ENCODE measurements at places on chromosomes 16 and 17.

GRCh38 chr17:45170931-45171337 is 9.3 kb downstream of the HEXIM2 start:
- peak; percentile 77 for DNase-seq

GRCh38 chr16:27894386-27894785 is 169.1 kb downstream of the GSG1L start:
- DNase-seq = no peak

DNA sequence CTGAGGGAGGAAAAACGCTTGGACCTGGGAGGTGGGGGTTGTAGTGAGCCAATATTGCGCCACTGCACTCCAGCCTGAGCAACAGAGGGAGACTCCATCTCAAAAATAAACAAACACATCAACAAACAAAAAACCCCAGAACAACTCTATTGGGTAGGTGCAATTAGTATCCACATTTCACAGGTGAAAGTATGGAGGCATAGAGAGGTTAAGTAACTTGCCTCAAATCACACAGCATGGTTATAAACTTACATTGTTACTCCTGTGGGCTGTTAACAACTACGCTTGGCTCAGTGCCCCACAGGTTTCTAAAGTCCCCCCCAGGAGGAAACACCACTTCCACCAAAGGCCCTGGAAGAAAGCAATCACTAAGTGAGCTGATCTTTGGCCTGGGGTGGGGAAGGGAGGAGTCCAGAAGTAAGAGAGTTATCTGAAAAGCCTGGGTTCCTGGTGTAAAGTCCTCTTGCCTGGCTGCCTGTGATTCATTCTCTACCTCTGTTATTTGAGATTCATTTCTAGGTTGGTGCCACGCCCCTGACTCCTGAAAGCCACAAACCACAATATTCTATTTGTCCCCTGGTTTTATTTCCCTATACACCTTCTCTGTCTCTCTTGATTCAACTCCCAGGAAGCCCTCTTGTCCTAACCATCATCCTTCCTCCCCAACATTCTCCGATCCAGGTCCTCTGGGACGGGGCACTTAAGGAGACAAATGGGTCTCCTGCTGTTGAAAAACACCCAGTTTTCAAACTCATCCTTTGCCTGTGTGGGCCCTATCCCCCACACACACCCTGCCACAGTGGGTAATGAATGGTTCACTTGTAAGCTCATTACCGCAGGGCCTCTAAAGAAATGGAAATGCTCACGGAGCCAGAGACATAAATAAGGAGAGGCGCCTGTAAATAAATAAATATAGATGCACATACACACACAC is 195.4 kb downstream of the XYLT1 start:
- no peak for DNase-seq

- DNase-seq = peak; percentile 74
These were observed 59.3 kb upstream of the CDH11 start for GRCh38 chr16:65181071-65181561.

GRCh38 chr16:4194661-4195060 is 47.2 kb downstream of the SRL start:
- DNase-seq = no peak

- no peak for DNase-seq
These were observed 3.5 kb downstream of the IRX3 start for GRCh38 chr16:54282928-54283724.

GRCh38 chr16:2160915-2161551 is 5.5 kb downstream of the TRAF7 start:
- peak; percentile 58 for DNase-seq

DNA sequence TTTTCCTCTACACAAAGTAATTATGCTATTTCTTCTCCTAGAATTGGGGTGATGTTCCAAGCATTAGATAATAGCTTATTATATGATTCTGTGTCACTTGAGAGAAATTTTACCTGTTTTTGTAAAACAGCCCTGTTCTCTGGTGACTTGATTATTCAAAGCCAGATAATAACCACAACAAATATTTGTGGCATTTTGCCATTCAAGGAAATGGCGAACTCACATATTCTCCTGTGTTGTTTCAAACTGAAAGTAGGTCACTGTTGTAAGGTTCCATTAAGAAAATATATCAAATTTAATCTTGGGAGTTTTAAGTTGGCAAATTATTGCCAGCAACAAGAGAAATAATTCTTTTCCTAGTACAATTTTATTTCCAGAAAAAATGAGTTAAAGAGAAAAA is 124.8 kb downstream of the STXBP4 start:
- no peak for DNase-seq

GRCh38 chr17:82330322-82331239 is 3.0 kb downstream of the SECTM1 start:
- peak; percentile 67 for DNase-seq

GRCh38 chr17:27635275-27635823 is 4.4 kb downstream of the LGALS9 start:
- DNase-seq = no peak

GRCh38 chr17:60615840-60616239 is 15.8 kb downstream of the PPM1D start:
- no peak for DNase-seq

GRCh38 chr17:36808180-36808661 is 129.1 kb upstream of the LHX1 start:
- DNase-seq = no peak

DNA sequence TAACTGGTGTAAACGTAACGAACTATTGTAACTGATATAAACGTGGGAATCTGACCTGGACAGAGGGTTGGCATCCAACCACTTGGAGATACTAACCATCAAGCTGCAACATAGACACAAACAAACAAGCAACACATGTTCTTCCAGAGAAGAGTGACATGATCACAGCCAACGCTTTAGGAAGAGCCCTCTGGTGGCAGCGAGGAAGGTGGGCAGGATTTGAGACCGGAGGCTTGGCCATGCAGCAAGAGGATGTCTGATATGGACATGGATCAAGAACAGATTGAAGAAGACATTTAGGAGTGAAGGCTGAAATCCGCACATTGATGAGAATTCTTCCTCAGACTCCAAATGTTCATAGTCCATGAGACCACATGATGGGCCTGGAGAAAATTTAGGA is 40.3 kb upstream of the TNRC6A start:
- no peak for DNase-seq

- DNase-seq = no peak
These were observed 92.6 kb downstream of the RPTOR start for GRCh38 chr17:80637048-80637781.

DNA sequence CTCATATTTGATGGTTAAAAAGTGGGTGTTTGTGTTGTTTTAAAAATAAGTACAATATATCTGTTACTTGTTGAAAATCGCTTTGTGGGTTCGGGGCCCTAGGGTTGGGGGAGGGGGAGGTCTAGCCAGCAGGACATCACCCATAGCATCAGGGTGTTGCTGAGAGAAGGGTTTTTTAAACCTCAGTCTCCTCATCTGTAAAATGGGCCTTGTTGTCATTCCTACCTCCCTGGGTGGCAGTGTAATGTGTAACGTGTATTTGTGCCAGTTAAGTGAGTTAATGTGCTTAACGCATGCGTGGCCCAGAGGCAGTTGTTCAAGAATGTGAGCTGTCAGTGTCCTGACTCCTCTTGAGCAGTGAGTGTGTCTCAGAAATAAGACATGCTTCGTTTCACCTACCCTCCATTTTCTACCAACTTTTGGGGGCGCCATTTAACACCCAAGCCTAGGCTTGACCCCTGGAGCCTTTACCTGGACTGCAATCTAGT is 129.0 kb downstream of the CMIP start:
- no peak for DNase-seq

DNA sequence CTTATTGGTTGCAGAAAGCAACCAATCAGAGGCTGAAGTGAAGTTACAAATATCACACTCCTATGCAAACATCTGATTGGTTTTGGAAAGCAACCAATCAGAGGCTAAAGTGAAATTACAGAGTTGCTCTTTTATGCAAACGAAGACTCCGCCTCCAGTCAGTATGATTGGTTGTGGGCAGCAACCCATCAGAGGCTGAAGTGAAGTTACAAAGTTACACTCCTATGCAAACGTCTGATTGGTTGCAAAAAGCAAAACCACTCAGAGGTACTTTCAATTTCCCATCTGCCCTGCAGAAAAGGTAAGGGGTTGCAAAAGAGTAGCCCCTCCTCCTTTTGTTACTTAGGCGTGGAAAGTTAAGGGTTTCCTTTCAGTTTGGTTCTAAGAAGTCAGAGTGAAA is 697.3 kb downstream of the MAF start:
- no peak for DNase-seq

DNA sequence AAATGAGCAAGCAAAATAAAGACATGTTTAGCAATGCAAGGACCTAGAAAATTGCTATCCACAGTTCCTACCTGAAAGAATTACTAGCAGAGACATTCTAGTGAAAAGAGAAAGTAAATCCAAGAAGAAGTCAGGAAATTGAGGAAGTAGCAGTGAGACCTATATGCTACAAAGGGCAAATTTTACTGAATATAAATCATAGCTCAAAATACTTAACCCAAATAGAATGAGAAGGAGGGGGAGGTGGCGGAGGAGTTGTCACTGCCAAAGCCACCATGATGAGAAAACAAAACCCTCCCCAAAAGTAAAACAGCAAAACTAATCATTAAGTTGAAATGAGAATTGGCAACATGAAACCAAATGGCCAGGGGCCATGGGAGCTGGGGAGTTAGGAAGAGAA is 39.3 kb downstream of the PITPNM3 start:
- DNase-seq = no peak

DNA sequence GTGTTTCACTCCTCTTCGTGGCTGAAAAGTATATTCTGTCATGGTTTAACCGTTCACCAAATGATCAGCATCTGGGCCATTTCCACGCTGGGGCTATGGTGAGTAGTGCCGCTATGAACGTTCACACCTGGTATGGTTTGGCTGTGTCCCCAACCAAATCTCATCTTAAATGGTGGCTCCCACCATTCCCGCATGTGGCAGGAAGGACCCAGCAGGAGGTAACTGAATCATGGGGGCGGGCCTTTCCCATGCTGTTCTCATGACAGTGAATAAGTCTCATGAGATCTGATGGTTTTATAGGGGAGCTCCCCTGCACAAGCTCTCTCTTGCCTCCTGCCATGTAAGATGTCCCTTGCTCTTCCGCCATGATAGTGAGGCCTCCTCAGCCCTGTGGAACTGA is 45.7 kb upstream of the ZNF469 start:
- no peak for DNase-seq

GRCh38 chr17:42893359-42893758 is 7.2 kb upstream of the G6PC1 start:
- DNase-seq = peak; percentile 45

GRCh38 chr17:75051941-75052340 is 4.9 kb downstream of the KCTD2 start:
- no peak for DNase-seq

- no peak for DNase-seq
These were observed at the start of gene ALOX12 for GRCh38 chr17:6995500-6996255. TSS of gene ALOX12 (plus strand) at chr17:6996049. CDS start at chr17:6996118, 69 bp downstream.

GRCh38 chr17:74211912-74212208 is 1.5 kb upstream of the TTYH2 start:
- no peak for DNase-seq

DNA sequence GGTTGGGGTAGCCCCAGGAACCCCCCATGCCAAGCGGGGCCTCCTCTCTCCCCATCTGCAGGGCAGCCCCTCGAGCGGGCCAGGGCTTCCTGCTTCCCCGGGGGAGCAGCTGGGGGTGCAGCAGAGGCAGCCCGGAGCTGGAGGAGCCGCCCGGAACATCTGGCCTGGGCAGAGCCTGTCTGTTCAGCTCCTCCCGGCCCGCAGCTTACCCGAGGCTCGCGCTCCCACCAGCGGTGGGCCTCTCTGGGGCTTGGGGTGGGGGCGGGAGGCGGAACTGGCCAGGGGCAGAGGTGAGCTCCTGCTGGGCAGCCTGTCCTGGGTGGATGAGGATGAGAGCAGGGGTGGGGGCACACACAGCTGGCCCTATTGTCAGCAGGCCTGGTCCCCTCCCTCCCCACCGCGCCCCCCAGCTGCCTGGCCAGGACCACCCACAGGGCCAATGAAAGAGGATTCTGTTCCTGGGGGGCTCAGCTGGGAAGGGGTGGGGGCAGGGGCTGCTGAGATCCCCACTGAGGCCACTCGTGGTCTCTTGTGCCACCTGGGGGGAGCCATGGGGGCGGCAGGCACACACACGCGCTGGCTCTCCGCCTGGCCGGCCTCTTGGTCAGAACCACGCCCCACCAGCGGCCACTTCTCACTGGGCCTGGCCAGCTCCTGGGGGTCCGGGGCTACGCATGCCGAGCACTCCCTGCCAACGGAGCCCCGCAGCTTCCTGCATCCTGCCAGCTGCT is 34.7 kb downstream of the BAHCC1 start:
- no peak for DNase-seq

DNA sequence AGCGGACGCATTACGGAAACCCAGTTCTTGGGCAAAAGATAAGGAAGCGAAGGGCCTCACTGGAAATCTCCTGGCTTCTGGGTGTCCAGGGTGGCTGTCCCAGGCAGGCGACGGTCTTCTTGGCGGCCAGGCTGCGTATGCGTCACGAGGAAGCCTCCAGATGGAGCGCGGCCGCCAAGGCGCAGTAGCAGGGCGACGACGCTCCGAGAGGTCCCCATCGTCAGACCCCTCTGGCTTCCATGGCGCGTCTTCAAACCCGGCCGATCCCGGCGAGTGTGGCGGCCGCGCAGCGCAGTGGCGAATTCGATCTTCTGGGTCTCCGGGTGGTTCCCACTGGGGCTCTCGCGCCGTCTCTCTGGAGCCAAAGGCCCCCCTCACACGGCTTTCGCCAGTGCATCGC is 13.8 kb upstream of the ANKRD40CL start:
- DNase-seq = no peak

GRCh38 chr17:32265192-32265923 is at the start of gene RHBDL3:
TSS of gene RHBDL3 (plus strand) at chr17:32265832. CDS start at chr17:32266190, 358 bp downstream.
- DNase-seq = no peak

GRCh38 chr17:50590946-50591737 is 30.6 kb downstream of the CACNA1G start:
- DNase-seq = no peak

- DNase-seq = no peak
These were observed 7.3 kb downstream of the ARHGAP27 start for GRCh38 chr17:45425125-45425983.

GRCh38 chr17:81735264-81736102 is 23.4 kb downstream of the SLC25A10 start:
- no peak for DNase-seq

GRCh38 chr16:31350275-31351005 is 4.5 kb upstream of the ITGAX start:
- DNase-seq = no peak

DNA sequence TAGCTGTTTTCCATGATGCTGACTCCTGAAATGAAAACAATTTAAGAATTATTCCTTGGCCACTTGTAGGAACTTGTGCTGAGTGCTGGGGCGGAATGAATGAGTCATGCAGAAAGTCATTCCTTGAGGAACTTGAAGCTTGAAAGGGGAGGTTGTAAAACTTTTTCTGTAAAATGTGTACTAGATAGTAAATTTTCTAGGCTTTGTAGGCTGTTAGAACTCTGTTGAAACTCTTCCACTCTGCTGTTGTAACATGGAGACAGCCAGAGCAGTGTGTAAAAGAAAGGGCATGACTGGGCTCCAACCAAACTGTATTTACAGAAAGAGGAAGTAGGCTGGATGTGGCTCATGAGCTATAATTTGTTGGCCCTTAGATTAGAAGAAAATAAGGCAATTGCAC is 46.1 kb downstream of the ABCA8 start:
- DNase-seq = peak; percentile 81

- DNase-seq = no peak
These were observed 2.2 kb downstream of the SP2 start for GRCh38 chr17:47898241-47898640.

All from hindlimb muscle (tissue), 1 donor.